Activated T-cell treated with anti-CD3 and anti-CD28 coated beads, Interleukin-2, amount 50 U/mL, for 24 hours (primary cell): ENCODE measurements at places on chromosomes 5 and 9.

GRCh38 chr5:17127743-17128231 lies 89.6 kb upstream of the BASP1 start:
- DNase-seq, result no peak

- no peak for DNase-seq
These were observed 158.9 kb downstream of the ADAMTSL1 start for GRCh38 chr9:18632632-18633403.

- DNase-seq, result no peak
These were observed 36.0 kb downstream of the NDUFS6 start for GRCh38 chr5:1836891-1837880.

DNA sequence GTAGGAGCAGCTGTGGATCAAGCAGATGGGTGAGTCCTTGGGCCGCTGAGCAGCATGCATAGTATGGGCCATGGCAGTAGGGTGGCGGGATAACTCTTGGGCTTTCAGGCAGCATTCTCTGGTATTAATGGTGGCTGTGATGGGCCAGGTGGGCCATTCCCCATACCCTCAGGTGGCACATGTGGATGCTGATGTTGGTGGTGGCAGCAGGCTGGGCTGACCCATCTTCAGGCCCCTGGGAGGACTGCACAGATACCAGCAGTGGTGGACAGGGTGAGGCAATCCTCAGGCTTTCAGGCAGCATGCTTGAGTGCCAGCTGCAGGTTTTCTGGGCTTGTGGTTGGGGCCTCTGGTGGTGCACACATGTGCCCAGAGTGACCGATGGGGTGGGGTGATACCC lies 27.1 kb upstream of the C6 start:
- no peak for DNase-seq
